Thoracic aorta (tissue), 2 donors: ENCODE measurements at places on chromosomes 2 and 18.

DNA sequence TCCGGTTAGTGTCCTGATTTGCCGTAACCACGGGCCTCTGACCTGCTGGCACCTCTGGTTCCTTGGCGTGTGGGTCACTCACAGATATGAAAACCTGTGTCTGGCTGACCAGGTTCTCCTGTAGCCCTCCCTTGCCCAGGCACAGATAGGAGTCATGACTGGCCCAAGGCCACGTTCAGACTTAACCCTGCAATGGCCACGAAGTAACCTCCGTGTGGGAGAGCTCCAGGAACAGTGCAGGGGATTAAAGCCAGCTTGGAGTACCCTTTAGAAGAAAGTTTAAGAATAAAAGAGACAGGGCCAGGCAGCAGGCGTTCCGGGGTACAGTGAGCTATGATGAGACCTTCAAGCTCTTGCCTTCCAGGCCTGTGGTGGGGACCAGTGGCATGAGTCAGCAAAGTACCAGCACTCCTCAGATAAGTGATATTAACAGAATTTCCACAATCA, 25.5 kb downstream of the CENPO start:
- no peak for DNase-seq

DNA sequence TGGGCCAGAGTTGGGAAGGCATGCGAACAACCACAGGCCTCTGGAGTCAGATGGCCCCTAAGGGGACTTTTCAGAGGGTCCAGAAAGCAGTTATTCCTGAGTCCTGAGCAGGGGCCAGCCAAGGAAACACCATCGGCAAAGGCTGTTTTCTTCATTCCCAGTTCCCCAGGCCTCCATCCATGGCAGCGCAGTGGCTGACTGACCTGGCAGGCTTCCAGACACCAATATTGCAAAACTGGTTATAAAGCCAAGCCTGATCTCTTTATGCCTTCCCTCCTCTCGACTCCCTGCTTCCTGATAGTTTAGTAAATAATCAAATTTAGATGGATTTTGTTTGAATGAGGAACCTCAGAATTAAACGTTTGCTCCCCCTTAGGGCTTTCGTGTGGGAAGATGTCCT, 133.4 kb upstream of the ITGA6 start:
- DNase-seq: no peak

DNA sequence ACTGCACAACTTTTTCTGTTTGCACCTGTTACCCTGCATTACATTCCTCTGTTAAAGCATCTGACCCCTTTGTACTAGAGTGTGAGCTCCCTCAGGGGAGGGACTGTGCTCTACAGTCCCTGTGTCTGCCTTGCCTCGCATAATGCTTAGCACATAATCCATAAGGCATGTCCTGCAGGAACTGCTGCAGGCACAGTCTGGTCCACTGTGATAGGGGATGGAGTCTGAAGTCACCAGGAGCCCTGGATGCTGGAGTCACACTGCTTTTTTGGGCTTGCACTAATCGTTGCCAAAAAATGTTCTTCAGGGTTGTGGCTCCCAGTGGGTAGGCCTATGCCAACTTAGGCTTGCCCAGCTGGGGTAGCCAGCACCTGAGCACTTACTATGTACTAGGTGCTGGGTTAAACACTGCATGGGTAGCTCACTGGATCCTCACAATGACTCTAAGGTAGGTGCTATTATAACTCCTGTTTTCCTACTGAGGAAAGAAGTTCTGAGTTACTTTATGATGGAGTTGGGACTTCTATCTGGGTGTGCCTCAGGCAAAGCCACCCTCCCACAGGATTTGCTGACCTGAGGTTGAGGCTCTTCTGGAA, 33.3 kb downstream of the COPS7B start:
- DNase-seq: no peak

DNA sequence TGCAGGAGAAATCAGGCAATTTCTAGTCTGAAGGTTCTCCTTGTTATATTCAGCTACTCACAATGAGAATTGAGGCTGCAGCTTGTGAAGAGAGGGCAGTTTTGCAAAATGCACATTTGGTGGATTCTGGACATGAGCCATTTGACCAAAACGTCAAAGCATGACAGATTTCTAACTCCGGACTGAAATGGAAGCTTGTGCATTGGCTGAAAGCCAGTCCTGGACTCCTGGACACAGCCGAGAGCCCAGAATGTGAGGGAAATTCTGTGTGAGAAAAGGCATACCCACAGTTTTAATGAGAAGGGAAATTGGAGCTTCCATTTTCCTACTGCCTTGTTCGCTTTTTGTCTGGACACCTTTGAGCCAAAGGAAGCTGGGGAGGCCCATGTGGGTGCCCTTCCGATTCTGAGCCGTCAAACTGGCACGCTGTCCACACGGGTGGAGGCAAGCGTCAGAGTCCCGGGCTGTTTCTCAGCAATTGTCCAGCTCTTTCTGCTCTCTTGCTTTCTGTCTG, 23.7 kb upstream of the ROCK2 start:
- DNase-seq: no peak

- no peak for DNase-seq
Measured at GRCh38 chr2:85133751-85134254, 611 bp downstream of the TCF7L1 start.
